NCI-H524 treated with DMSO at 0.1 percent for 48 hours (cell line): ENCODE measurements at places on chromosomes 3 and 15.

- DNase-seq = peak; percentile 77
Measured at GRCh38 chr15:45376967-45377608, 1.3 kb downstream of the GATM start.

- no peak for DNase-seq
Measured at GRCh38 chr3:124625074-124625473, 105.2 kb upstream of the UMPS start.

DNA sequence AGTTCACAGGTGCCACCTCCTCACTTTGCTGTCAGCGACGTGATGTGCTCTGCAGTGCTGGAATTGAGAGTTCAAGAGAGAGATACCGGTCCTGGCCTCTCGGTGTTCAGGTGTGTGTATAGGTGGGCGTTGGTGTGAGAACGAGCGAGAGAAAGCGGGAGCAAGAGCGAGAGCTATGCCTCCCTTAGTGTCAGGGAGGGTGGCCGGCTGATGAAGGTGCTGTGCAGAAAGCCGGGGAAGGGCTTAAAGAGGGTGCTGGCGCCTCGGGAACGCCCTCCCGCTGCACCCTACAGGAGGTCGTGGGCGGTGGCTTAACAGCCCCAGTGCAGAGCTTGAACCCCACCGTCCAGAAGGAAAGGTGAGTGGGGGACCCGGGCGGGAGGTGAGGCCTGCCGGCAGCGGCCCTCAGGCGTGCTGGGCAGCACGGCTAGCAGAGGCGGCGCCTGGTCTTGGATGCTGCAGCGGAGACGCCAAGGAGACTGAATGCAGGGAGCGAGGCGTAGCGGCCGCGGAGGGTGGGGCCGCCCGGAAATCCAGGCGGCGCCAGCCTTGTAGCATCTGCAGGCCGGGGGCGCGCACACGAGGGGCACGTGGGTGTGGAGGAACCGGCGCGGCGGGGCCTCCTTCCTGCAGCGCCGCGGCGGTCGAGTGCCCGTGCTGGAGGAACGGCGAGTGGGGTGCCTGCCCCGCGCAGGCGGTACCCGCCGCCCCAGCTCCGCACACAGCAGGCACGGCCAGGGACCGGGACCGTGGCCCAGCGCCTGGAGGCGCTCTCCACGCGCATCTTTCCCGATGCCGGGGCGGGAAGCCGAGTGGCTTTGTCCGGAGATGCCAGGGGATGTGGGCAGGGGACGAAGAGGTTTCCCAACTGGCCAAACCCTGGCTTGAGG is 246.8 kb upstream of the TOPAZ1 start:
- DNase-seq = no peak

DNA sequence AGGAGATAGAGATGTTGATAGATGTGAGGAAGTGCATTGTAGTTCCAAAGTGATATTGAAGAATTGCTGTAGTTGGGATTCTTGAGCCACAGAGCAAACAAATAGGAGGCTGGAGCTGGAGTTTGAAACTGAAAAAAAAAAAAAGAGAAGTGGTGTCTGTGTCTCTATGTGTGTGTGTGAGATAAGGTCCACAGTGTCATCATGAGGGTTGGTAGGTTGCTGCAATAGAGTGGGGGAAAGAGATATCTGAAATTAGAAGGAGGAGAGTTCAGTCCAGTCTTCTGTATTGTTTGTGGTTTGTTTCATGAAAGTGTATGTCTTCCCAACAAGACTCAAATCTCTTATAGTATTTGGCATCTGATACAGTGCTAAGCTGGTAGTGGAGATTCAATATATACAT is 37.3 kb upstream of the CACNA1D start:
- no peak for DNase-seq

- DNase-seq = no peak
Measured at GRCh38 chr3:134369231-134369741, 5.0 kb downstream of the AMOTL2 start.

DNA sequence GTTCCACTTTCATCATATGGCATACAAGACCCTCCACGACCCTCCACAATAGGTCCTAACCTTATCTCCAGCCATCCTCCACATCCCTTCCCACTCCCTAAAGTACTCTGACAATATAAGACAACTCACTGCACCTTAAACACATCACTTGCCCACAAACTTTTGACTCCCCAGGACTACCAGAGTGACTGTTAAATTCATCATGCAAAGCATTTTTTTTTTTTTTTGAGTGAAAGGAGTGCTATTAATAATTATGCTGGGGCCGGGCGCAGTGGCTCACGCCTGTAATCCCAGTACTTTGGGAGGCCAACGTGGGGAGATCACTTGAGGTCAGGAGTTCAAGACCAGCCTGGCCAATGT is 55.8 kb downstream of the OSBPL10 start:
- no peak for DNase-seq

DNA sequence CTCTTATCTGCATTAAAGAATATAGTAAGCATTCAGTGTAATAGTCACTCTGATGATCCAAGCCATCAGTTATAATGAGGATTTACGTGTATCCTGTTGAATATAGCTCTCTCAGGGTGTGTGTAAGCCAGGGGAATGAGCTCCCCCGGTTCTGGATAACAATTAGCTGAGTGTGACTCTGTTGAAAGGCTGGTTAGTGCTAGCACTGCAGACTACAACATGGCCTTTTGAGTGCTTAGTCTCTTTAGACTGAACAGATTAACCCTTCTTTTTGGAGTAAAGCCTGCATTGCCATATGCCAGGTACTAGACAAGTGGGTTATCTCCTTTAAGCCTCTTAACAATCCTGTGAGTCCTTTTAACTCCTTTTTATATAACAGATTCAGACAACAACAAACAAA is 119.5 kb downstream of the TMEM108 start:
- DNase-seq = peak; percentile 99

DNA sequence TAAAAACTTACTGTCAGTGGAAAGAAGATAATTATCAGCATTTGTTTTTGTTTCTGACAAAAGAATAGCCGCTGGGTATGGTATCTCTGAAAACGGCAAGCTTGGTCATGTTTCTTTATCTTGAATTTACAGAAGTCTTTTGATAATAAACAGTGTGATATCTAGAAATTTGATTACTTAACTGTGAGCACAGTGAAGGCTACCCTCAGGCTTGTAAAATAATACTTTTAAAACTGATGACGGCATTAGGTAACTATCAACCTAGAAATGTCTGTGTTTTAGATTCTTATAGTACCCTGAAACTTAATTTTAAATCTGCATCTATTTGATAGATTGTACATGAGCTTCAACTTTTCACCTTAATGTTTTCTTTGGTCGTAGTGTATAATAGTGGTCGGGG is 43.4 kb downstream of the NSUN3 start:
- no peak for DNase-seq

GRCh38 chr3:37753428-37753827 is 108.3 kb upstream of the CTDSPL start:
- no peak for DNase-seq

DNA sequence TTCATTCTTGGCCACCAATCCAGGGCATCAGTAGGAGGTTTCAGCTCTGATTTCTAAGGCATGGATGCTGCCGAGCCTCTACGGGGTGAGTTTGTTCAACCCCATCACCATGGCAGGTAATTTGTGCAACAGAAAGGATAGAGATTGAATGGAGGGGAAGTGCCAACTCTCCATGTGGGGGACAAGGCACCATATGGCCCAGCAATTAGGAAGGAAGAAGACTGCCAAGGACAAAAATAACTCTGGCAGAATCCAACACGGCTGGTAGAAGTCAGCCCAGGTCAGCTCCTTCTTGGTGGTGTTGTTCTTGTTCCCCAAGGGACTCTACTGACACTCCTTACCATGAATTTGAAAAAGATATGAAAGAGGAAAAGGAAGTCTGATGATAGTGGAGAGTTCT is 503.9 kb downstream of the MAGI1 start:
- no peak for DNase-seq

DNA sequence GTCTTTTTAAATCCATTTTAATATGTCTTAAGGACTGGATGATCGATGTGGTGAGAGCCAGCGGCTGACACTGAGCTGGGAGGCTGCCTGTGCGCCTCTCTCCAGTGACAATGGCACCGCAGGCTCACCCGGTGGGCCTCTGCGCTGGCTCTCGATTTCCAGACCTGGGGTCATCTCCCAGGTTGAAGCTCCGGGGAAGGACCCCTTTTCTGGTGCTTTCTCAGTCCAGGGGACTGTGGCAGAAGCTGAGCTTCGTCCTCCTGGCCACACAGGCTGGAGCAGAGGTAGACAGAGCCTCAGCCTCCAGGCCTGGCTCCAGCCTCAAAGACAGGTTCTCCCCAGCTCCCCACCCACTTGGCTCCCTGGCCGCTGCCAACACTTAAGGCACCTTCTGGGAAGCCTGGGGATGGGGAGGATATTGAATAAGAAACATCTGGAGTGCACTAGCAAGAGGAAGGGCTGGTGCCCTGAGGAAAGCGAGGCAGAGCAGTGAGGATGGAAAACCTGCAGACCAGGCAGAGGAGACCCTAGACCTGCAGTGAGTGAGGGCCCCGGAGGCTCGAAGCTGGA is 154.2 kb upstream of the SMAD3 start:
- no peak for DNase-seq

DNA sequence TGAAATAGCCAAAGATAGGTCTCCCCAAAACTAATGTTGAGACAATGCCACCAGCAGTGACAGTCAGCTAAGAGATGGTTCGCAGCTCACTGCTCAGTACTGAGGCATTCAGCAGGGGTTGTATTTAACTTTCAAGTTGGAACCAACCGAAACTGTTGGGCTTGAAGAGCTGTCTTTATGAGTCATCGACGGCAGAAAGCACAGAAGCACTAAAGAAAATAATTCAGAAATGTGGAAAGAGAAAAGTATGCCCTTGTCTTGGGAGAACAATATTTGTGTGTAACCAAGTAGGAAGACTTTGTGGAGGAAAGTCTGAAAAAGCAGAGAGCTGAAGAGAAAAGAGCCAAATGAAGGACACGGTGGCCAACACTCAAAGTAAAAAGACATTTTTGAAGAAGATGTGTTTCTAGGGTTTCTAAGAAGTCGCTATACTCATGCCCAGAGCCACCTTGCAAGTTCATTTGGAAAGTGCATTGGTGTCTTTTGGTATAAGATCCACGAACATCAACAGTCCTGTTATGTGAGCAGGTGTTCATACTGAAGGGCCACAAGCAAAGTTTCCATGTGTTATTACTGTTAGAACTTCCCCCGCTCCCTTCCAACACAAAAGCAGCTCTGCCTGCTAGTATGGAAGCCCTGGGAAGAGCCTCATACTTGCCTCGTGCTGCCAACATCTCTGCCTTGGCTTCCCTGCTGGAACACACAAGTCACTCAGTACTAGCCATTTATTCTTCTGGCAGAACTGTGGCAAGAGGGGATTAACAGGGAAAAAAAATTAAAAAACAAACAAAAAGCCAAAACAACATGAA is 4.1 kb upstream of the RARB start:
- DNase-seq = no peak

DNA sequence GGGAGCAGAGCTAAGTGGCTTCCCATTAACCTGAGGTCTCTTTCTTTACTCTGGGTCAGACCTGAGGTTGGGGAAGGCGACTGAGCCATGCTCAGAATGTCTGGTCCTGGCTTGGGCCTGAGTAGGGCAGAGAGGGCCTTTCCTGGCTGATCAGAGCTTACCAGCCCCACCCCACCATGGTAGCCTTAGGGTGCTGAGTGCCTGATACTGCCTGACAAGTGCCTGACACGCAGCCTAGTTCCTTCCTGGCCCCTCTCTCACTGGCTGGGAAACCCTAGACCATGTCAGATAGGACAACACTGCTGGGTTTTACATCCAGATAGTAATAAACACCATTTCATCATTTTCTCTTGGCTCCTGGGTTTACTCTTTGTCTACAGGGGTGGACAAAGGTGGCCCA is 25.8 kb upstream of the DOCK3 start:
- no peak for DNase-seq

DNA sequence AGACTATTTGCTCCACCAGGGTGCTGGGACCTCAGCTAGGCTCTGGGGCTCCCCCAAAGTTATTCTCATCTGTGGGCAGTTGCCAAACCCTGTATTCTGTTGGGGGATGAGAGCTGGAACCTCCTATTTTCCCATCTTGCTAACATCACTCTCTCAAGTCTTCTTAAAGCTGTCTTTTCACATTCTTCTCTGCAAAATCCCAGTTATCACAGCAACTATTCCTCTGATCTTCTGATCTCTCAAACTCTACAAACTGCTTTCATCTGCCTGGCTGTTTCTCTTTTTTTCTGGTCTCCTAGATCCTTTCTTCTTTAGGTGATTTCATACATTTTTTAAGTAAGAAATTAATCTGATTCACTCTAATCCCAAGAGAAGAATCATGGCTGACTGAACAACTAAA is 10.7 kb upstream of the ADAMTSL3 start:
- no peak for DNase-seq

- no peak for DNase-seq
Measured at GRCh38 chr3:123031051-123031450, 3.5 kb upstream of the SEMA5B start.

DNA sequence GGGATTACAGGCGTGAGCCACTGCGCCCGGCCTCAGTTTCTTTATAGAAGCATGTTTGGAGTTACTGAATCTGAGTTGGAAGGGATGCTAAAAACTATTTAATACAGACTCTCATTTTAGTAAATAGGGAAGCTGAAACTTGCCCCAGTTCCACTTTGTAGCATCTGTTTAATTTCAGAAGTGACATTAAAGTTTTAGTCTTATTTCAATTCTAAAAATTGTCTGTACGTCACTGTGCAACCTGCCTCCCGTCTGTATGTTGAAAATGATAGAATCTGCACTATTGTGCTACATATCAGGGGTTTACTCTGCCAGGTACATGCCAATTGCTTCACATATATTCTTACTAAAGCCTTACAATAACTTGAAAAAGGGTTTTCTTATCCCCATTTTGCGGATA is 15.3 kb downstream of the CNOT10 start:
- DNase-seq = no peak

GRCh38 chr3:144585408-144585807 is 613.8 kb downstream of the DIPK2A start:
- DNase-seq = no peak

DNA sequence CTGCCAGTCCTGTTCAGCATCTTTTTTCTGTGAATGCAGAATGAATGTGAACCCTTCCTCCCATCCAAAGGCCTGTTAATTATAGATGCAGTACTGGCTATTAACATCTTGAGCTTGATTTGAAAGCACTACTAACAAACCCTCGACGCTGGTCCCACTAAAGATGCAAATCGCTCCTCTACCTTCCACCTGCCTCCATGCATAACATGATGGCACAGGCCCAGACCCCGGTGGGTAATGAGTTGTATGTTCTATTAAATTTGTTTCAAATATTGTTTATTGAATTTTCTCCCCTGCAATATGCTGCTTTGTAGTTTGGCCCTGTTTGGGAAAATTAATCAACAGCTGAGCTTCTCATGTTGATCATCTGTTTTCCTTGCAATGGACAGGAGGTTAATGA is 69.3 kb downstream of the RAB11A start:
- no peak for DNase-seq

- DNase-seq = no peak
Measured at GRCh38 chr15:27622371-27622770, 476.7 kb downstream of the OCA2 start.

- no peak for DNase-seq
Measured at GRCh38 chr3:111471831-111472230, 70.2 kb upstream of the CD96 start.

- DNase-seq = no peak
Measured at GRCh38 chr3:123632161-123632655, 47.4 kb upstream of the HACD2 start.

GRCh38 chr3:149085828-149086231 is 503 bp downstream of the HLTF start:
- no peak for DNase-seq
